Mesothelial cell of epicardium (in vitro differentiated cells): ENCODE measurements at places on chromosomes 12 and 14. TPM values are rescaled to one million over a fixed set of nuclear protein-coding genes. Genes with fewer than 3 reads are reported as not detected.

DNA sequence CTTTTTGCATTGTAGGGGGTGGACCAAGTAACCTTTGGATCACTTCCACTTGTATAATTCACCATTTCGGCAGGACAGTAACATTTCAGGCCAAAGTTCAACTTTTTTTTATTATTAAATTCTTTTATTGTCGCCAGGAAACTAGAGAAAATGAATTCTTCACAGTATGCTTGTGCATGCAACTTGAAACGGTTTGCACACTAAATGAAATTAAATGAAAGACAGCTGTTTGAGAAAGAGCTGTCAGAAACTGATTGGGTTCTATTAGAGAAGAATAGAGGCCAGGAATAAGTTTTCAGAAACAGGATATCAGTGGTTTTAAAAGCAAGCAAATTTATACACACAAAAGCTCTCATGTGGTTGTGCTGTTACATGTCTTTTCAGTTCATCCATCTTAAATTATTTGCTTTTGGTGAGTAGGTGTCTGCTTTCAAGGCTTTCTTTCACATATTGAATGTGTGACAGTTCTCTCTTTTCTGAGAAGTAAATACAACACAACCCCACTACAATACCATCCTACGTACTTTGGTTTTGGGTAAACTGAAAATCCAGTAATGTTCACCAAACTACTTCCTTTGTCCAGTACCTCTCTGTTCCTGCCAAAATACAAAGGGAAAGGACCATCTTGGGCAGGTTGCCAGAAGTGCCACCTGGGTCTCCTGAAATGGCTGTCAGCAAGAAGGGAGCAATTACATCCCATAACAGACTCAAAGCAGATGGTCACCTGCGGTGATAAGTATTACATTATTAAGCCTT lies 291.7 kb downstream of the RAD51B start:
- no peak for DNase-seq
- peaks cover 3% of the 10 kb centered on the region for H3K36me3 ChIP-seq
- H3K27ac ChIP-seq, result peak overlapping the region; percentile 73

- no peak overlapping the region for H3K4me3 ChIP-seq
- no peak for DNase-seq
- peaks cover 5% of the 10 kb centered on the region for H3K4me1 ChIP-seq
- no peaks in the 10 kb centered on the region for H3K27me3 ChIP-seq
- no peak overlapping the region for H3K27ac ChIP-seq
These were observed 24.2 kb upstream of the LRP1-AS start for GRCh38 chr12:57171668-57172067.

DNA sequence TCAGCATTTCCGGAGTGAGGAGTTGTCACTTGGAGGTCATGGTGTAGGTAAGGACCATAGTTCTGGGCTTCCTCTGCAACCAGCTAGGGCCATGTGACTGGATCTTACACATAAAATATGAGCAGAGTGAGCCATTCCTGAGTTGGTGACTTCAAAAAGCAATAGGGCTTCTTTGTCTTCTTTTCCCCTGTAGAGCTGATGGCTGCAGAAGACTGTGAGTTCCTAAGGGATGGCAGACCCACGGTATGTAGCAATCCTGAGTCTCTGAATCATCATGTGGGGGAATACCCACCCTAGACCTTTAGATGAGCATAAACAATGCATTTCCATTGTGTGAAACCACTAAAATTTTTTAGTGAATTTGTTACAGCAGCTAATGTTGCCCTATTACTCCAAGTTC lies 151.1 kb upstream of the TBX3 start:
- H3K4me1 ChIP-seq, result peaks cover 7% of the 10 kb centered on the region
- no peak for DNase-seq
- H3K36me3 ChIP-seq, result peaks cover 5% of the 10 kb centered on the region
- no peaks in the 10 kb centered on the region for H3K27me3 ChIP-seq
- peak overlapping the region; percentile 69 for H3K27ac ChIP-seq

GRCh38 chr14:64879635-64880220 lies at the start of gene SPTB:
SPTB (minus strand) TSS chr14:64879907; CDS start chr14:64823094, 56,813 bp downstream.
- H3K4me3 ChIP-seq, result peak within 1 kb of the TSS; percentile 80
- peak; percentile 71 for DNase-seq
- peaks cover 18% of the 10 kb centered on the region for H3K4me1 ChIP-seq
- peak within 1 kb of the TSS; percentile 84 for H3K27ac ChIP-seq
- H3K27me3 ChIP-seq, result peaks cover 79% of the 10 kb centered on the region

- H3K27ac ChIP-seq, result peak overlapping the region; percentile 91
- H3K4me1 ChIP-seq, result peaks cover 77% of the 10 kb centered on the region
- H3K36me3 ChIP-seq, result peaks cover 4% of the 10 kb centered on the region
- H3K4me3 ChIP-seq, result no peak overlapping the region
- no peaks in the 10 kb centered on the region for H3K27me3 ChIP-seq
These were observed 323.8 kb downstream of the RAD51B start for GRCh38 chr14:68143341-68143841.

- H3K27ac ChIP-seq, result no peak overlapping the region
- peaks cover 22% of the 10 kb centered on the region for H3K27me3 ChIP-seq
- no peak overlapping the region for H3K4me3 ChIP-seq
- H3K36me3 ChIP-seq, result no peaks in the 10 kb centered on the region
- H3K4me1 ChIP-seq, result no peaks in the 10 kb centered on the region
These were observed 6.5 kb upstream of the CPNE6 start for GRCh38 chr14:24064856-24065255.

GRCh38 chr12:60210756-60211155 lies 614.9 kb downstream of the SLC16A7 start:
- H3K36me3 ChIP-seq, result no peaks in the 10 kb centered on the region
- DNase-seq, result no peak
- H3K4me3 ChIP-seq, result no peak overlapping the region
- no peaks in the 10 kb centered on the region for H3K27me3 ChIP-seq
- no peak overlapping the region for H3K27ac ChIP-seq
- no peaks in the 10 kb centered on the region for H3K4me1 ChIP-seq

- no peak overlapping the region for H3K4me3 ChIP-seq
- H3K27ac ChIP-seq, result no peak overlapping the region
- peaks cover 5% of the 10 kb centered on the region for H3K27me3 ChIP-seq
- no peak for DNase-seq
- peaks cover 1% of the 10 kb centered on the region for H3K36me3 ChIP-seq
These were observed 193.3 kb upstream of the C14orf180 start for GRCh38 chr14:104386151-104386841.

DNA sequence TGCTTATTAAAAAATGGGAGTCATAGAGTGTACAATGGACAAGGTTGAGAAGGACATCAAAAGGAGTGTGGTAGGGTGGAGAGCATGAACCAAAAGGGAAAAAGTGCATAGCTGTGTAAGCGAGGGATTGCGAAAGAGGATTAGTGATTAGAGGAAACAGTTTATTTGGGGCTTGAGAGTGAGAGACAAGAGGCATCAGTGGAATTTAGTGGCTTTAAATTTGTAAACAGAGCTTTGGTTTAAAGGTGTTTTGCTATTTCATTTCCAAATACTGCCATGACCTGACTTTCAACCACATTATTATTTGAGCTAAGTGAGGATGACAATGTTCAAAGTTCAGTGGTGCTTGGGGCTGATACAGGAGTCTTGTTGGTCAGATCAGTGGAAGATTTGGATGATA lies 53.4 kb downstream of the SLC16A7 start:
- no peaks in the 10 kb centered on the region for H3K36me3 ChIP-seq
- H3K27me3 ChIP-seq, result no peaks in the 10 kb centered on the region
- H3K4me3 ChIP-seq, result no peak overlapping the region
- no peak for DNase-seq
- no peak overlapping the region for H3K27ac ChIP-seq

DNA sequence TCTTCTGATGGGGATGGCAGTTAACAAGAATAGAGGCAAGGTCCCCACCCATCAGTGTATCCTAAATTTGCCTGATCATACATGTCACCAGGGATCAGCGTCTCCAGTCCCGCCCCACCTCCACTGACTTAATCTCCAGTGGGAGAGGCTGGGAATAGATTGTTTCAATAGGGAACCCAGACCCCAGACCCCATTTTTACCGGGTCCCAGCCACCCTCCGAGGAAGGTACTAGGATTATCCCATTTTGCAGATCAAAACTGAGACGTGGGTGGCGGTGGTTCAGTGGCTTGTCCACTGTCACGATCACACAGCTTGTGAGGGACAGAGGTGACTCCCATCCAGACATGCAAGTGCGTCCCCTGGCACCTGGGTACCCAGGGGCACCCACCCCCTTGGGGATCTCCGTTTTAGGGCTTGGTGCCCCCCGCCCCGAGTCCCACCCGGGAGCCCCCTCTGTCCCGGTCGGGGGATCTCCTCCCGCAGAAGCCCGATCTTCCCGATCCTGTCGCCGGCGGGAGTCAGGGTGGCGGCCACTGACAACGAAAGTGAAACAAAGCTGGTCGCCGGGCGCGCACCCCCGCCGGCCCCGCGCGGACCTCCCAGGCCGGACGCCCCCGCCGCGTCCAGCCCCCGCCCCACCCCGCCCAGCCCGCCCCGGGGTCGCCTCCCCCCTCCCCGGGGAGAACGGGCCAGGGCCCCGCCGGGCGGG lies 523 bp downstream of the WSB2 start:
- H3K4me1 ChIP-seq, result peaks cover 28% of the 10 kb centered on the region
- H3K36me3 ChIP-seq, result no peaks in the 10 kb centered on the region
- H3K4me3 ChIP-seq, result peak overlapping the region; percentile 81
- H3K27me3 ChIP-seq, result no peaks in the 10 kb centered on the region
- DNase-seq, result peak; percentile 56

DNA sequence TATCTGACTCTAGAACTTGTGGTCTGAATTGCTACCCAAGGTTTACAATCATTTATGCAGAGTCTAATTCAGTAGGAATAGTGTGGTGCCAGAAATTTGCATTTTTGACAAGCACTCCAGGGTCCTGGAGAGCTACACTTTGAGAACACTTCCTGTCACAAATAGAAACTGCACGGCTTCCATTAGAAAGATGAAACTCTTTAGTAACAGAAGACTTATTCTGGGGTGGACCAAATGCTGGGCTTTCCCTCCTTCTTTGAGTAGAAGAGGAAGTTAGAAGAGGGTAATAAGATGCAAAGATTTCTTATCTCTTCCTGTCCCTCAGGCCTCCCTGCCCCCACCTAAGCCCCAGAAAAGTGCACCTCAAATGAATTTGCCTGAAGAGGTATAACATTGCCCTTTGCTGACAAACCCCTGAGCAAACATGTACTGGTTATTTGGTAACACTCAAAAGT lies 28.4 kb downstream of the DGLUCY start:
- peaks cover 3% of the 10 kb centered on the region for H3K4me1 ChIP-seq
- no peak overlapping the region for H3K27ac ChIP-seq
- peaks cover 6% of the 10 kb centered on the region for H3K36me3 ChIP-seq
- no peak overlapping the region for H3K4me3 ChIP-seq
- no peaks in the 10 kb centered on the region for H3K27me3 ChIP-seq

- H3K4me3 ChIP-seq, result no peak overlapping the region
- H3K4me1 ChIP-seq, result peaks cover 13% of the 10 kb centered on the region
- no peaks in the 10 kb centered on the region for H3K27me3 ChIP-seq
- no peak overlapping the region for H3K27ac ChIP-seq
- H3K36me3 ChIP-seq, result no peaks in the 10 kb centered on the region
These were observed 78.1 kb upstream of the USP44 start for GRCh38 chr12:95629392-95629791.

DNA sequence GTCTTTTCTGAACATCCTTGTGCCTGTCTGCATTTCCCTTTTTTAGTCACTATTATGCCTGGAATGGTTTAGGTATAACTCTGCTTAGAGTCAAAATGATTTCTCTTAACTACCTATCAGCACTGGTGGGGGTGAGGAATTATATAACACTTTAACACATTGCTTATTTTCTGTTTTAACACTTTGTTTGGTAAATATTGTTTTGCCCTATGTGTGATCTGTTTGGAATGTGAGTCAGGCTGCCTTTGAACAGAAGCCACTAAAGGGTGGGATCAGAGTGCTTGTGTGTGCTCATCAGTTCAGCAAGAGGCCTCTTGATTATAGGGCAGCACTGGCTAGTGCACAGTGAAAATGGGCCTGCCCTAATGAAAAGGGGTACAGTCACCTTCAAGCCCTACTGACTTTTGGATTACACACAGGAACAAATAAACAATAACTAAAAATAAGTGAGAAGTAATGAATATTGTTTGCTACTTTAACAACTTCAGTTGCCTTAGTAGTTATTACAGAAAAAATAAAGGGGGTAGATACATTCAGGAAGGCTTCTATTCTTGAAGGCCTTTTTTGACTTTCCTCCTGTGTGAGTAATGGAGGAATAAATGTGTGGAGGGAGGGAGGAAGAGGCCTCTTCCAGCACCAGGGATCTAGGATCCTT lies 23.2 kb downstream of the NGDN start:
- H3K27ac ChIP-seq, result peak overlapping the region; percentile 24
- H3K27me3 ChIP-seq, result no peaks in the 10 kb centered on the region
- peaks cover 6% of the 10 kb centered on the region for H3K4me1 ChIP-seq
- no peak overlapping the region for H3K4me3 ChIP-seq
- DNase-seq, result no peak

- DNase-seq, result no peak
- no peaks in the 10 kb centered on the region for H3K27me3 ChIP-seq
- H3K27ac ChIP-seq, result no peak overlapping the region
- peaks cover 43% of the 10 kb centered on the region for H3K36me3 ChIP-seq
- H3K4me1 ChIP-seq, result peaks cover 2% of the 10 kb centered on the region
These were observed 67.7 kb downstream of the BCL2L14 start for GRCh38 chr12:12138203-12139154.

Gene ADCY4
- 2.8 to 3.4 TPM (median 3.4 TPM) in 3 replicates for total RNA-seq

Gene HIF1A
- 124 to 133 TPM (median 126 TPM) in 3 replicates for total RNA-seq

Gene EML5
- total RNA-seq, result 1.6 to 2.6 TPM (median 2.0 TPM) in 3 replicates

Gene KRT75
- not detected in 3 replicates for total RNA-seq

Gene PEBP1
- total RNA-seq, result 154 to 166 TPM (median 156 TPM) in 3 replicates

Gene SLC17A8
- 0.40 to 0.66 TPM (median 0.61 TPM) in 3 replicates for total RNA-seq

Gene MAPKAPK5
- 64.5 to 71.2 TPM (median 70.9 TPM) in 3 replicates for total RNA-seq

Gene DIO2
- 0.38 to 0.58 TPM (median 0.56 TPM) in 3 replicates for total RNA-seq

Gene DPPA3
- total RNA-seq, result 0.71 to 0.81 TPM in 2 of 3 replicates, not detected in the other
